Activated CD4-positive, CD25-positive, alpha-beta regulatory T cell treated with anti-CD3 and anti-CD28 coated beads, Interleukin-2, amount 50 U/mL, for 24 hours (primary cell): ENCODE measurements at places on chromosomes 5 and 9.

- no peak for ATAC-seq
Observed at GRCh38 chr9:88993871-88994460, 2.7 kb downstream of the S1PR3 start.

DNA sequence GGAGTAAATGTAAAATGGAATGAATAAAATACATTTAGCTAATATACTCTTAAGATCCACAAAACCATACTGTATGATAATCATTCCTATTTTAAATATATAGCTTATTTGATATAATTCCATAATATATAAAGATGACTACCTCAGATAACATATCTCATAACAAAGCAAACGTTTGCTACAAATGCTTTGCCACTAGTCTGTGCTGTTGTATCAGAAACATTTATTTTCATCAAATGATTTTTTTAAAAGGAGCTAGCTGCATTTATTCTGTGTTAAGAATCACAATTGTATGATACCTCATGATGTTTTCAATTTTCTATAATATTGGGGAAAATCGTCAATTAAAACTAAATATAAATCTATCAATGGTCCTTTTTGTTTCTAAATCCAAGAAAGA is 567.2 kb downstream of the PTPRD start:
- ATAC-seq = no peak

DNA sequence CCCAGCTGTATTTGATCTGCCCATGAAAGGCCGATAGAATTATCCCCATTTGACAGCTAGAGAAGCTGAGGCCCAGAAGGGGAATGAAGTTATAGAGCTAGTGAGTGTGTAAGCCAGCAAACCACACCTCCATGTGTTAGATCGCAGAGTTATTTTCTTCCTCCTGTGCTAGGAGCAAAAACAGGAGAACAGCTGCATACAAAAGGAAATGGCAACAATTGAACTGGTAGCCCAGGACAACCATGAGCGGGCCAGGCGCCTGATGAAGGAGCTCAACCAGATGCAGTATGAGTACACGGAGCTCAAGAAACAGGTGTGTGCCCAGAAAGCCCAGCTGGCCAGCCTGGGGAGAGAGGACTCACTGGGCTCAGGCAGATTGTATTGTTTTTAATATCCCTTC is 30.4 kb downstream of the RAB14 start:
- no peak for ATAC-seq

- ATAC-seq = no peak
Observed at GRCh38 chr9:28073270-28073669, 500.0 kb upstream of the C9orf72 start.

GRCh38 chr9:117098331-117098730 is 316.5 kb downstream of the ASTN2 start:
- ATAC-seq = no peak

GRCh38 chr9:4508907-4509589 is 18.8 kb downstream of the SLC1A1 start:
- no peak for ATAC-seq

GRCh38 chr5:20446121-20446520 is 458.1 kb upstream of the CDH18 start:
- ATAC-seq = no peak

- no peak for ATAC-seq
Observed at GRCh38 chr9:27382975-27383374, 86.0 kb upstream of the EQTN start.

DNA sequence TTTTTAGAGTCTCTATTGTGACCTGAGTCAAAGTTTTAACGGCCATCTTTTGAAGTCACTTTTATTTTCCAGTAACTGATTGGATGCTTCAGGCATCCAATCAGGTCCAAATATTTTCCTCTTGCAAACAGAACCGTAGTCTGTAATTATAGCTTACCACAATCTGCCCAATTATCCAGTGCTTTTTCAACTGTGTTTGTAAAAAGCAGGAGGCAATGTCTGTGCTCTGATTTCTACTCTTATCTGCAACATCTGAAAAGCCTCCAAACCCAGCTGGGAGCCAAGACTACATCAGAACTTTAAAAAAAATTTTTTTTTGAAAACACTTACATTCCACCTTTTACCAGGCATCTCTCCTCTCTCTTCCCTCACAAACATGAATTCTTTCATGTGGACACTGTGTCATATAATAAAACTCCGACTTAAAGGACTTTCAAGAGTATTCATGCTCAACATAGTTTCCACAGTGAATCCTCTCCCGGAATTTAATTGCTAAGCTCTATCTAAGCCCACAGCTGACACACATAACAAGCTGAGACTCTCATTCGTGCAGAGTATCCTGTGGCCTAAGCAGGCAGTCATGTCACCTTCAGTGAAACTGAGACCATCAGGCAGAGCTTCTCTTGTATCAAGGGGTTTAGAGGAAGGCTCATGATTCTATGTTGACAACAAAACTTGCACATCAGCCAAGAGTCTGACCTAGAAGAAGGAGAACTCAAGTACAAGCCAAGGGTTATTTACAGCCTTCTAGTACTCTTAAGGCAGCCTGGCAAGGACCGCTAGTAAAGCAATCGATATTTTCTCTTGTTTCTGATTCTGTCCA is 272.7 kb downstream of the TLE1 start:
- no peak for ATAC-seq

DNA sequence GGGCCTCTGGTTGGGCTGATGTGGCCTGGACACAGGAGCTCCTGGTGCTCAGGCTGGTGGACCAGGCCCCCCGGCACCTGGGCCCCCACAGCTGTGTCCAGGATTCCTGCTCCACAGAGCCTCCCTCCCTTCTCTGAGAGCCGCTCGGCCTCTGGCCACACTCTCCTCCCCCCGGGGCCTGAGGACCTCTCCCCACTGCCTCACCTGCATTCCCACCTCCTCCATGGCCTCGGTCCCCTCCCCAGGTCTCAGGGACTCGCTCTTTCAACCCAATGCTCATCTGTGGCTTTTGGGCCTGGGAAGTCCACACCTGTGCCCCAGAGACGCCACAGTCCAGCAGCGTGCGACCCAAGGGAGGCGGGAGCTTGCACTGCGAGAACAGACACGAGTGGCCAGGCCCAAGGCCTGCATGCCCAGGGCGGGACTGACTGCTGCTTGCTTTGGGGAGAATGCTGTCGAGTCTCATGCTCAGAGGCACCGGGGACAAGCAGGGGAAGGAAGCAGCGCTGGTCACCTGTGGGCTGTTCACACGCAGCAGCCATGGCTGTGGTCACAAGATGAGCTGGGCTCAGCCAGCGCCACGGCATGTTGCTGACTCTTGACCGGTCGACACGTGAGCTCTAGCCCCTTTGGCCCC is 14.6 kb downstream of the PAEP start:
- ATAC-seq = no peak

DNA sequence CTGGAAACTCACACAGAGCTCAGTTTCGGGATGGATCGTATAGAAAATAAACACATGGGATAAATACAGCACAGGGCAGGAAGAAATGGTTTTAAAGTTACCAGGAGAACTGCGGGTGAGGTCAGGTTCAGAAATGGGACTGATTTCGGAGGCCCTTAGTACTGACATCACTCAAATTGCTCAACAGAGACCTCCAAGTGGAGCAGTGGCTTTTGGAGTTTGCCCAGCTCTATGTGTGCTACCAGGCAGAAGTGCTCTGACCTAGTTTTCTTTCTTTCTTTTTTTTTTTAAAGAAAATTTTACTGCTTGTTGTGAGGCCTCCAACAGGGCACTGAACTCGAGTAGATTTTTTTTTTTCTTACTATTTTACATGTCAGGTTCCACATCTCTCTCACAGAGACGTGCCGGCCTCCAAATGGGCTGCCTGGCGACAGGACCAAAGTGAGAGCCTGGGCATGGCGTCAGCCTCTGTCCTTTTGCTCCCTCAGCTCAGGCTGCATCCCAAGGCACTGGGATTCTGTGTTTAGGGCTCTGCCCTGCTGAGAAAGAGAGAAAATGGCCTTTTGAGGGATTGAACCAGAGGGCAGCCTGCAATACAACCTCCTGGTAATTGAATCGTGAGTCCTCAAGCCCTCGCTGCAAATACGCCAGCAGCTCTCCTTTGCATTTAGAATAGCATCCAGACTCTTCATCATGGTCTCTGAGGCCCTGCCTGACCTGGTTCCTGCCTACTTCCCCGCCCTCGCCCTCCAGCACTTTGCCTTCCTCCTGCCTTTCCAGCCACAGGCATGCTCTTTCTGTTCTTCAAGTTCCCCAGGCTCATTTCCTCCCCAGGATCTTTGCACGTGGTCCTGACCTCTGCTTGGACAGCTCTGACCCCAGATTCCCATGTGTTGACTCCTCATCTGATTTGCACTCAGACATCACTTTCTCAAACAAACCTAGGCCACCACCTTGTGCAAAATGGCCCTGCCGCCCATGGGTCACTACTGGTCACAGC is 173.5 kb downstream of the FGF1 start:
- no peak for ATAC-seq

GRCh38 chr5:191036-191948 is at the start of gene LRRC14B:
TSS of gene LRRC14B (plus strand) at chr5:191495. CDS start at chr5:191539, 44 bp downstream.
- ATAC-seq = no peak

DNA sequence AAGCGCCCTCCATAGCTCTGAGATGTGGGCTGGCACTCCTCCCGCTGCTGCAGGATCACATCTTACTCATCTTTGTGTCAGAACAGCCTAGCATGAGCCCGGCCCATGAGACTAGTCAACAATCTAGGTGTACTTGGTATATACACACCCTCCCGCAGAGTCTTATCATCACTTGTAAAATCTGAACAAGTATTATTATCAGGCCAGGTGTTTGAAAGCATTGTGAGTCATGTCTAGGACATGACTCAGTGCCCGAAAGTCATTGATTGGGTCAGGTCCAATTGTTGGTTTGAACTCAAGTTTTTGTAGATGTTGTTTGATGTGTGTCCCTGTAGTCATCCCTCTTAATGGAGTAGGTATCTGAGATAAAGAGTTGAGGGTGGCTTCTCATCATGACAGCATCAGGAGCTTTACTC is 108.7 kb downstream of the CFAP90 start:
- peak; percentile 60 for ATAC-seq
